Iris pigment epithelial cell (primary cell): ENCODE measurements at places on chromosomes 7 and 10.

DNA sequence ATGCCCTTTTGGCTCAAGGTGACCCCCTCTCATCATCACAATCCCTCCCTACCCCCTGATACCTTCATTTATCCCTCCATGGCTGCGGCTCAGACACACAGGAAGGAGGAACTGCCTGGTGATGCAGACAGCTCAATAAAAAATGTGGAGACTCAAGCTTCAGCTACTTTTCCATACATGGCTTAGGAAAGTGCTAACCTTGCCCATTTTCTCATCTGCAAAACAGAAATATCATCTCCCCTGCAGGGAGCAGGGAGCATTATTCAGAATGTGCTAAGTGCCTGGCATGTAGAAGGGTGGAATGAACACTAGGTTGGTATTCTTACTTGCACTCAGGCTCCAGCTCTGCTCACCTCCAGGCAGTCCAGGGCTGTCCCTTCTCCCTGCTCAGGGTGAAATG lies 23.8 kb downstream of the CXCL12 start:
- no peak for DNase-seq

- no peak for DNase-seq
These were observed 120.9 kb downstream of the EBF3 start for GRCh38 chr10:129843131-129843541.

DNA sequence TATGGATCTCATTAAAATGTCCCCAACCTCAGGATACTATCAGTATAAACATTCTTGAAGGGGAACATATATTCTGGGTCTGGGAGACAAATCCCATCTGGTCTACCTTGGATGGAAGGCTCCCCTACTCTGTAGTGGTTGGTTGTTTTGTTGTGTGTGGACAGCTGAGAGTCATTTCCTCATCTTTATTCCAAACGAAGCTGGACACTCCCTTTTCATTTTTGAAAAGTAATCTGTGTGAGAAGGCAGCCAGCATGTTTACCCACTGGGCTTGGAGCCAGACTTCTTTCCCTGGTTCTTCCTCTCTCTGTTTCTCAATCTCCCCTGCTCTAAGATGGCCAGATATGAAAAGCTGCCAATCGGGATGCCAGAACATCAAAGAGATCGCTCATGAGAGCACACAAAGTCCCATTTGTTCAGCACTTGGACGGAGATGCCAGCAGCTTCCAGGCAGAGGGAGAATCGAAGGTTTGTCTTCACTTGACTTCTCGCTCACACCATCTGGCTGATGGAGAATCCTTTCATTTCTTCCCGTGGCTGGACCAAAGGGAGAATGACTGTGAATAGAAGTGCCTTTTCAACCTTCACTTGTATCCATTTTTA lies 108.1 kb upstream of the AGR3 start:
- peak; percentile 91 for DNase-seq

- DNase-seq: no peak
These were observed 35.2 kb upstream of the JCAD start for GRCh38 chr10:30094601-30095000.

- no peak for DNase-seq
These were observed 145.1 kb upstream of the COL1A2 start for GRCh38 chr7:94249631-94250030.

DNA sequence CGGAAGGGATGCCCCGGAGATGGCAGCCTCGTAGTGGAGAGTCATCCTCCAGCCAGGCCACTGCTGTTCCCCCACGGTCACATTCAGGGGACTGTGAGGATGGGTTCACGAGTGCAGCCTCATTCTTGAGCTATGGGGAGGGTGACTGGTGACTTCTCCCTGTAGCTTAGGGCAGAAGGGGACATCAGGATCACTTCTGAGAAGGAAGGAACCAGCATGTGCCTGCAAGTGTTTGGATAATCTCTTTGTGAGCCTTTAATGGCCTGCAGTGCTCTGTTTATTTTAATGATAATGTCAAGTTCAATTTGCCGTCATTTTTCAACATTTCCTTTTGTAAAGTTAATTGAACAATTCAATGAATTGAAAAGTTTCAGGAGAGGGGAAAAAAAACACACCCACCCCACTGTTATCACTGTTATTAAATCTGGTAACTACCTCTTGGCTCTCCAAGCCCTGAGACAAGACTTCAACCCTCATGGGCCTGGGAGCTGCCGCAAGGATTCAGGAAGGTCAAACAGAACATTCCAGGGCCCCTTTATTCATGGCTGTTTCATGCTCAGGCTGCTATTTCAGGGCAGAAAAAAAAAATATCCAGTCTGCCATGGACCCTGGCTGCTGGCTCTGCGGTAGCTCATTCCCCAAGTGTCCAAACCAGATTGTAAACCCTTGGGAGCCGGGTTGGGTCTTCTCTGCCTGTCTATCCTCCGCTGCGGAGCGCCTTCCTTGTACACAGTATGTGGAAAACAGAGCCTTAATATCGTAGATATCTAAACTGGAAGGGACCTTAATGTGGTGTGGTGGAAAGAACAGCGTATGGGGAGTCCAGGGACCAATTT lies 100.4 kb downstream of the CDH23 start:
- no peak for DNase-seq

DNA sequence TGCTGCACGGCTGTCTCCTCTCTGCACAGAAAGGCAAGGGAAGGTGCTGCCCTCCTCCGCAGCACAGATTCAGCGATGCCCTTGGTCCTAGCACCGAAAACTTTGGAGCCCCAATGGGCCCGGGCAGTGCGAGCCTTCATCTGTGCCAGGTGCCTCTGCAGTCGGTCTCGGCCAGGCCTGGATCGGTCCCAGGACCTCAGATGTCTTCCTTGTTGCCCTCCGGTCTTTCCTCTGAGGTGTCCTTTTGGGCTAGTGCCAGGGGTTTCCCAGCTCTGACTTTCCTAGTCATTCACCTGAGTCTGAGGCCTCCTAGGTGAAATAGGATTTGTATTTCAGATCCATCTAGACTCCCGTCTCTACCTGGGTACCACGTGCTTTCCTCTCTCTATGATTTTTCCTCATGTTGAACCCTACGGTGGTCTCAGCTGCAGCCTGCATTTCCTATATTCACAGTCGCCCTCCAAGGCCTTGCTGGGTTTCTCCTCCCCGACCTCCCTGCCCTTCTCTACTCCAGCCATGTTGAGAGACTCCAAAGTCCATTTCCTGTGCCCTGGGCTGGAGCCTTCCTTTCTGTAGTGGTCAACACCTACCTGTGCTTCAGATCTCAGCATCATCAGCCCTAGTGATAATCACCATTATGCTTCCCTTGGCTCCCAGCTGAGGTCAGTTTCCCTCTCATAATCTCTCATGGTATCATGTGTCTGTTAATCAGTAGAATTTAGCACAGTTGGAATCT lies 92.0 kb upstream of the PRSS58 start:
- no peak for DNase-seq

DNA sequence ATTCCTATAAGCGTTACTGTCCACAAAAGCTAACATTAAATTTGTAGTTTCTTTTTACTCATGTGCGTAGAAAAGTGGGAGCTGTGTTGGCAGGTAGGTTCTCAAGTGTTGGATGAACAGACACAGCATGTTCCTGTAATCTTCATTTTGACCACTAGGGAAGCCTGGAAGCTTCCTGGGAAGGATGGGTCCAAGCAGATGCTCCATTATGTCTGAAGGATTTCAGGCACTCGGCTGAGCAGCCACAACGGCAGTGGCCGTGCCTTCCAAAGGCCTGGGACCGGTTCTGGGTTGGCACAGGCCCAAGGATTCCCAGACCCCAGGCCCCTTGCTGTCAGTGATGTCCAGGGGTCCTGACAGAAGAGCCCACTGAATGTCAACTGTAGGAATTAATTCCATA lies 386.3 kb downstream of the TNS3 start:
- no peak for DNase-seq
